ENCODE measurements at places on chromosomes 1 and 21. TPM values are rescaled to one million over a fixed set of nuclear protein-coding genes. Genes with fewer than 3 reads are reported as not detected.

GRCh38 chr1:206036663-206037455 is 13.2 kb upstream of the CTSE start:
- DNase-seq, result no peak
- H3K27me3 ChIP-seq, result no peaks in the 10 kb centered on the region
- H3K4me3 ChIP-seq, result no peak overlapping the region
- H3K27ac ChIP-seq, result no peak overlapping the region
- H3K36me3 ChIP-seq, result no peaks in the 10 kb centered on the region
- H3K4me1 ChIP-seq, result peaks cover 29% of the 10 kb centered on the region

DNA sequence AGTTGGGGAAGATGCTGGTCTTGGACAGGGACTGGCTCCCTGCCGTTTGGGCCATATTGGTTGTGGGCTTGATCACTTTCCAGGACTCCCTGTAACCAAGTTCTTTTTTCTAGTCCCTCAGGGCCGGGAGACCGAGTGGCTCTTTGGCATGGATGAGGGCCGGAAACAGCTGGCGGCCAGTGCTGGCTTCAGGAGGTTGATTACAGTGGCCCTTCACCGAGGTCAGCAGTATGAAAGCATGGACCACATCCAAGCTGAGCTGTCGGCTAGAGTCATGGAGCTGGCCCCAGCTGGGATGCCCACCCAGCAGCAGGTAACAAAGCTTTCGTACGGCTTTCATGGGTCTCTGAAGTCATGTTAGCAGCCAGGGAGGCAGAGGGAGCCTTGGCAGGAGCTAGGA is 4.3 kb downstream of the METTL13 start:
- no peaks in the 10 kb centered on the region for H3K27me3 ChIP-seq
- H3K4me3 ChIP-seq, result no peak overlapping the region
- peaks cover 3% of the 10 kb centered on the region for H3K36me3 ChIP-seq
- no peak for DNase-seq
- H3K27ac ChIP-seq, result no peak overlapping the region
- H3K4me1 ChIP-seq, result peaks cover 3% of the 10 kb centered on the region

- peak overlapping the region; percentile 18 for H3K27ac ChIP-seq
- H3K36me3 ChIP-seq, result no peaks in the 10 kb centered on the region
- DNase-seq, result peak; percentile 56
- H3K4me3 ChIP-seq, result peak overlapping the region; percentile 92
- H3K4me1 ChIP-seq, result no peaks in the 10 kb centered on the region
These were observed 8.7 kb upstream of the MDM4 start for GRCh38 chr1:204507317-204508105.

- peaks cover 17% of the 10 kb centered on the region for H3K36me3 ChIP-seq
- H3K27ac ChIP-seq, result no peak overlapping the region
- H3K4me3 ChIP-seq, result no peak overlapping the region
- H3K4me1 ChIP-seq, result no peaks in the 10 kb centered on the region
- H3K27me3 ChIP-seq, result no peaks in the 10 kb centered on the region
- DNase-seq, result no peak
These were observed 67.1 kb downstream of the CENPF start for GRCh38 chr1:214670098-214670497.

DNA sequence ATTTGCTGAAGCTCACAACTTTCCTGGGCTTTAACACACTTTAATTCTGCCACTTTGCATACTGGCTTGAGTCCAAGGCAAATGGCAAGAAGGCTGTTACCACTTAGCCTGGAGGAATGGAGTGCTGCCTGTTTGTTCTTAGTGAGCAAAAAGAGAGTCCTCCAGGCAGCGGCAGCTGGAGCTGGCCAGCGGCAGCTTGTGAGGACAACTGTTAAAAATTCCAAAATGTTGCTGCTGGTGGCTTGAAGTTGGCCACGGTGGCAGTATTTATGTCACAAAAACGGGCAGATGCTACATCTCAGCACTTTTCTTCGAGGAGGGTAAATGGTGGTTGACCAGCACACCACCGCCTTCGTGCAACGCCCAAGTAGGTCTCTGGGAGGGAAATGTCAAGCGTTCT is 27.3 kb downstream of the STPG1 start:
- no peaks in the 10 kb centered on the region for H3K4me1 ChIP-seq
- no peaks in the 10 kb centered on the region for H3K27me3 ChIP-seq
- H3K36me3 ChIP-seq, result no peaks in the 10 kb centered on the region

DNA sequence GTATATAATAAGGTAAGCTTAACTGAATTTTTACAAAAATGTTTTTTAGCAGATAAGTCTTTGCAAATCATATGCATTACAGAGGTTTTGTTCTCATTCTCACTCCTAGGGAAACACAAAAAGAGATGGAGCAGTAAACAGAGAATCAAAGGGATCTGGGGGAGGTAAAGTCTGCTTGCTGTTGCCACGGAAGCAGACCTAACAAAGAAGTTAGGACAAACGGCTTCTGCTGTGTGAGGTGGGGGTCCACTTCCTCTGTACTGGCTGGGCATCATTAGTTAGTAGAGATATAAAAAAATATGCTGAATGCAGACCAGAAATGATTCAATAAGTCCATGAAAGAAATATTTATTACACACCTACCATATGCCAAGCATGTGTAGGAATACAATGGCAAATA is 34.2 kb downstream of the GJA5 start:
- no peak overlapping the region for H3K27ac ChIP-seq
- H3K36me3 ChIP-seq, result no peaks in the 10 kb centered on the region
- H3K27me3 ChIP-seq, result no peaks in the 10 kb centered on the region

DNA sequence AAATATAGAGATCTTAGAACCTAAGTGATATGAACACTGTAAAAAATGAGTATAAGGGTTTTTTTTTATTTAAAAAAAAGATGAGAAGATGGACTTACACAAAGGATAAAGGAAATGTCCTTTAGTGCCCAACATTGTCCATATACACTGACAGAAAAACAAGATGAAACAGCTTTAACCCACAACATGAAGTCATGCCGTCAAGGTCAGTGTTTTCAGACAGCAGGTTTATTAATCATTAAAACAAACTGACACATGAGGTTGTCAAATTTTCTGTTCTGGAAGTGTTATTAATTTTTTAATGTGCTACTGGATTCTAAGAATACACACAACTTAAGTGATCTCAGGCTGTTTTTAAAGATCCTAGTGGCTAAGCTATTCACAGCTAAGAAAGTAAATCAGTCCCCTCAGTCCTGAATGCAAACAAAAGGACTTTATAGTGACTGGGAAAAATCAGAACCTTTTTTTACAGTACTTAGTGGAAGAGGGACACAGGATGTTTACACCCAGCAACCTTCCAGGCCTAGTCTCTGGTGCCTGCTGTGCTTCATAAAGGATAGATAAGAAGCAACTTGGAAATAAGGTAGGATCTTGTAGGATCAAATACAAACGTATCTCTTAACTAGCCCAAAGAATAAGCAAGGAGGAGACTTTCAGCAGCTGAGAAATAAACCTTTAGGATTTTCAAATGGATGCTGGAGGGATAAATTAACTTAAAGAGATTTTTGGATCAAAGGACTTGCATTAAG is 21.9 kb upstream of the PKN2 start:
- H3K27ac ChIP-seq, result peak overlapping the region; percentile 78
- H3K27me3 ChIP-seq, result no peaks in the 10 kb centered on the region
- no peaks in the 10 kb centered on the region for H3K36me3 ChIP-seq

- H3K36me3 ChIP-seq, result no peaks in the 10 kb centered on the region
- DNase-seq, result no peak
- peaks cover 16% of the 10 kb centered on the region for H3K4me1 ChIP-seq
- H3K27ac ChIP-seq, result no peak overlapping the region
These were observed 3.8 kb downstream of the DNASE2B start for GRCh38 chr1:84402060-84402459.

- no peaks in the 10 kb centered on the region for H3K4me1 ChIP-seq
- no peaks in the 10 kb centered on the region for H3K36me3 ChIP-seq
- H3K27me3 ChIP-seq, result no peaks in the 10 kb centered on the region
- peak; percentile 78 for DNase-seq
These were observed 72.2 kb downstream of the CD46 start for GRCh38 chr1:207823880-207824566.

DNA sequence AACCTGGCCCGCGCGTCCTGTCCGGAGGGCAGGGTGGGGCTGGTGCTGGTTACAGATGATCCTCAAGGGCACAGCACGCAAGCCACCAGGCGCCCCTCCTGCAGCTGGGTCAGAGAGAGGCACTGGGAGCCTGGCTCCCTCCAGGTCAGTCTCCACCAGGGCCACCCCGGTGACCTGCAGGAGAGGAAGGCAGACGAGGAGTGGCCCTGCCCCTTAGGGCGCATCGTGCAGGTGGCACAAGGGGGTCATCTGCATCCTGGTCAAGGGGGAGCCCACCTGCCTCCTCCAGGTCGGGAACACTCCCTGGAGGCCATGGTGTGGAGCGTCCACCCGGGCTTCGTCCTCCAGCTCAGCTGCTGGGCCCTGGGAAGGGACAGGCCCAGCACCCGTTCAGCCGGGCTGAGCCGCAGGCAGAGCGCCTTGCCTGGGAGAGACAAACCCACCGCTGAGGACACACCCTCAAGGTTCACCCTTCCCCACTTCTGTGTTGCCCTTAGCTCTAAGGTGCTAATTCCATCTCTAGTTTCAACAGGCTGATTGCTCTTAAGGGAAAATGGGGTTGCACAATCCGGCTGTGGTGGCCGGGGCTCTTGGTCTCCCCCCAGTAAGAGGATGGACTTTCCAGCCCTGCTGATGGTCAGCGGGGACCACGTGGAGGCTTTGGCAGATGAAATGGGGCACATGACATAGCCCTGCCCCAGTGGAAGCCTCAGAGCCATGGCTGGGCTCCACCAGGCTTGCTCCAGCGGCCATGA is 63.2 kb downstream of the SIK1 start:
- H3K27me3 ChIP-seq, result peaks cover 6% of the 10 kb centered on the region
- peaks cover 9% of the 10 kb centered on the region for H3K4me1 ChIP-seq
- DNase-seq, result no peak
- H3K4me3 ChIP-seq, result no peak overlapping the region
- H3K36me3 ChIP-seq, result no peaks in the 10 kb centered on the region

The IFNLR1 gene
- 3.3 TPM for total RNA-seq

The LCE1C gene
- not detected for total RNA-seq

The LCE2C gene
- not detected for total RNA-seq

Measured in neural progenitor cell (in vitro differentiated cells).